ENCODE measurements at places on chromosomes 2 and 18. TPM values are rescaled to one million over a fixed set of nuclear protein-coding genes. Genes with fewer than 3 reads are reported as not detected.

GRCh38 chr2:231604101-231604684, 11.5 kb downstream of the TEX44 start:
- DNase-seq, result peak; percentile 85

GRCh38 chr2:11581124-11581796, 47.4 kb downstream of the GREB1 start:
- no peak for DNase-seq

Gene FEV
- not detected for total RNA-seq

Gene COX7A2L
- 145 TPM for total RNA-seq

DNA sequence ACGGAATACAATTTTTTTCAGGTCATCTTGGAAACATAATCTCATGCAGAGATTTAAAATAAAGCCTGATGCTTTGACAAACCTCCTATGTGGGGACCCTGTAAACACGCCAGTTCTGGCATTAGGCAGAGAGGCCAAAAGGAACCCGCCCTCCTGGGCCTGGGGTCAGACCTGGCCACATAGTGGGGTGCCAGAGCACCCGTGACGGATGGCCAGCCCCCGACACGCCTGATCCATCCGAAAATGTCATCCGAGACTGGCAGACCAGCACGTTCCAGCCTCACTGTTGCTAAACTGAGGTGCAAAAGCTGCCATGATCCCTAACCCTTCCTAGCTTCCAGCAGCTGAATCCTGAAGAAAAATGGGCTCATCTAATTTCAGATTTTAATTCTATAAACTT, 222.6 kb upstream of the SALL3 start:
- no peak for DNase-seq

Gene GPATCH11
- total RNA-seq, result 20.9 TPM

DNA sequence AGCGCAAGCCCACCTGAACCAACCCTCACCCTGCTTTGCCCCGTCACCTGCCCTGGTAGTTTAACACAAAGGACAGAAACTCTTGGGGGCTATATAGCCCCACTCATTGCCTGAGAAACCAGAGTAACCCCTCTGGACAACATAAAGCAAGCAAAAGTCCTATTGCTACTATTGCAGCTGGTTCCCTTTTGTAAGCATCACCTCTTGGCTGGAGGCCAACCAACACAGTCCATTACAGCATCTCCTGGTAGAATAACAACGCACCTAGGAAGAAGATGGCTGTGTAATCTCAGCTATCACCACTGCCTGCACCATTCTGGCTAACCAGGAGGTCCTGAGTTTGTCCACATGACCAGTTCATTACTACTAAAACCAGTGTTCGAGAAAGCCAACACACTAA, 36.4 kb downstream of the FLACC1 start:
- no peak for DNase-seq

- DNase-seq, result no peak
Measured at GRCh38 chr2:120863146-120863545, 127.5 kb downstream of the GLI2 start.
